ENCODE measurements at places on chromosomes 2 and 18. TPM values are rescaled to one million over a fixed set of nuclear protein-coding genes. Genes with fewer than 3 reads are reported as not detected.

- DNase-seq: no peak
Observed at GRCh38 chr2:207157162-207157481, 8.6 kb downstream of the KLF7 start.

DNA sequence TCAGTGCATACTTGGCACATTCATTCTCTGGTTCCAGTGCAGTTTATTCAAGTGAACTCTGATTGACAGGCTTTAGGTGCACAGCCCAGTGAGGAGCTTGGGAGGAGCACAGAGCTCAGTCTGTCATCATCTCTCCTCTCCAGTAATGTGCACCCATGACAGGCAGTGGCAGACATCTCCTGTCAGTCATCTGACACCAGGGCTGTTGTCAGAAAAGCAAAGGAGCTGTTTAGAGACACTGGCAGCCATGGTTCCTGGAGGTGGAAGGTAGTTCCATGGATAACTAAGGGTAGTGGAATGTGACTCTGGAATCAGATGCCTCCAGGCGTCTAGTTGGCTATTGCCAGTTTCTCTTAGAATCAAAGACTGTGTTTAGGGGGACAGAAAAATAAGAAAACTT, 308.8 kb downstream of the DCDC2C start:
- DNase-seq: no peak

Gene TBR1
- total RNA-seq: 1.3 TPM

Gene LRP2
- 3.8 TPM for total RNA-seq

Gene NLRC4
- 3.9 TPM for total RNA-seq

DNA sequence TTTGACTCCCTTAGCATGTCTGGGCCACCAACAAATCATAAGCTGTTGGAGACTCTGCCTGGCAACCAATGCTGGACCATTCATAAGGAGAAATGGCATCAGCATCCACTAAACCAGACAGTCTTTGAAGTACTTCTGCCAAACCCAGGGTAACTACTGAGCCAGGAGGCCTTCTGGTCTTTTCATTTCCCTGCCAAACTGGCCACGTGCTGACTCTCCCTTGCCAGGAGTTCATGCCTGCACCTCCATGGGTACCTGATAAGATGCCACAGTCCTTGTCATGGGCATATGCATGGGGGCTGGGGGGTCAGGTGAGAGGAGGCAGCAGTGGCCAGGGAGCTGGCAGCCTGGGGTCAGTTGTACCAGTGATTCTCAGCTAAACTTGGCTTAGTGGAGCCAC, 34.2 kb upstream of the DAPL1 start:
- DNase-seq: no peak

Gene STAM2
- 50.1 TPM for total RNA-seq

Gene PRSS56
- 1.5 TPM for total RNA-seq

GRCh38 chr2:42770288-42771131, 6.6 kb upstream of the OXER1 start:
- no peak for DNase-seq

Data from spinal cord (tissue), 10 donors.